CD4-positive, alpha-beta memory T cell (primary cell): ENCODE measurements at places on chromosomes 4 and X.

- no peaks in the 10 kb centered on the region for H3K4me1 ChIP-seq
- H3K27me3 ChIP-seq = no peaks in the 10 kb centered on the region
- no peak for DNase-seq
These were observed 82.4 kb downstream of the PRDM5 start for GRCh38 chr4:120839974-120840751.

DNA sequence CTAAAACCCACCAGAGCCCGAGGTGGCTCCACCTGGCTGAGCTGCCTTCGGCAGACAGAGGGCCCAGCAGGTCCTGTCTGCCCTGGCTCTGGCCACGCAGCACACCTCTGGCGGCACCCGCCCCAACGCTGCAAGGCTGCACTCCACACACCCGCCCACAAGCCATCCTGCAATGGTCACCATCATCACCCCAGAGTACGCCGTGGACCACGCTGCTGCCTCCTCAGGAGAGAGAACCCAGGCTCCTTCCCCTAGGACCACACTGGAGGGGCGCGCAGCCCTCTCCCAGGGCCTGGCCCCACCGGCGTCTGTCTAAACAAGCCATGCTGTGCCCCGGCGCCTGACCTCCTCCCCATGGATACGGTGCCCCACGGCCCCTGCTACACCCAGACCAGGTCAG lies 39.6 kb upstream of the CPLX1 start:
- no peaks in the 10 kb centered on the region for H3K27me3 ChIP-seq
- no peak for DNase-seq
- peaks cover 60% of the 10 kb centered on the region for H3K36me3 ChIP-seq
- no peaks in the 10 kb centered on the region for H3K4me1 ChIP-seq
- no peak overlapping the region for H3K27ac ChIP-seq

GRCh38 chr4:125515016-125515415 lies 200.3 kb downstream of the FAT4 start:
- no peak overlapping the region for H3K4me3 ChIP-seq
- no peaks in the 10 kb centered on the region for H3K27me3 ChIP-seq
- H3K27ac ChIP-seq = no peak overlapping the region
- no peaks in the 10 kb centered on the region for H3K36me3 ChIP-seq
- no peak for DNase-seq
- no peaks in the 10 kb centered on the region for H3K4me1 ChIP-seq

DNA sequence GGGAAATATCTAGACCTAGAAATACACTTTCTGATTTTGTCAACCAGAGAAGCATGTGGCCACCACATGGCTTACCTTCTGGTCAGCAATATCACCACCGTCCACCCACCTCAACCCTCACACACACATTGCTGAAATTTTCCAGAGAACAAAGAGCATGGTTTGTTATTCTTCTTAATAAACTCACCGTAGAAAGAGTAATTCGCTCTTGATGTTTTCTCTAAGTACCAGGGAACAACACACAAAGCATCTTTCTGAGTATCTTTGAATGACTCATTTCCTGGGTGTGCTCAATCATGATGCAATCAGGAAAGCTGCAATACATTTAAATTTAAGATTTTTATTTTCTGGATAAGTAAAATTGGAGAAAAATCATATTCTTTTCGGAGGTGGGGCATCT lies 24.7 kb upstream of the LRAT start:
- H3K4me1 ChIP-seq = no peaks in the 10 kb centered on the region
- H3K27me3 ChIP-seq = no peaks in the 10 kb centered on the region
- no peak for DNase-seq
- no peak overlapping the region for H3K4me3 ChIP-seq
- no peaks in the 10 kb centered on the region for H3K36me3 ChIP-seq

DNA sequence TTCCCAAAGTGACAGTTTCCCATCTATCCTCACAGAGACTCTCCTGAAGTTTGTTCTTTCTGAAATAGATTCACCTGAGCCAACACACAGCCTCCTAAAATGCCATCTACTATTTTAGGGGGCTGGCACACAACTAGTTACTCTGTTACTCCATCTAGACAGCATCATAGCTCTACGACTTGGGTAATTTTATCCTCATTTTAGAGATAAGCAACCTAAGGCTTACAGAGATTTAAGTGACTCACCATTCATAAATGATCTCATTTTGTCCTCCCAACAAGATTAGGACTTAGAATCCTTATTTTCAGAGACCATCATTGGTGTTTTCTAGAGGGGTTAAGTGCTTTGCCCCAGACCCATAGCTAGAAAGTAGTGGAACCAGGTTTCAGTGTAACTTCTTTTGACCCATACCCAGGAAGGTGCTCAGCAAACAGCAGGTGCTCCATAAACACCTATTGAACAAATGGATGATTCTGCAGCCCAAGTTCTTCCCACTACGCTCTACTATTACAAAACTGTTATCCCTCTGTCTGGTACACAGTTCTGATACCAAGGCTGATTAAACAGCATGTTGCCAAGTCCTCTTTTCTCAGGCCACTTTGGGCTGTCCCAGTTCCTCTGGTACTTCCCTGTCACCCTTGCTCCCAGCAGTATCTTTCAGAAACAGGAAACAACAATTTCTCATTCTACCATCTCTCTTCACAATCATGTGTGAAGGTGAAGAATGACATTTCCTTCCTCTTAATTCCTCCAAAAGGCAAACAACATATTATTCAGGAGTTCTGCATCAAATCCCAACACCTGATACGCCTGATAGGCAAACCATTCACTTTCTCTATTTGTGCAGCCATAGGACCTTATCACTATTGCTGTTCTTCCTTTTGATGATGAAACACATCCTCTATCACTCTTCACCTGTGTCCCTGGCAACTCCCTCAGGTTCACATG lies 304.7 kb upstream of the TAPT1 start:
- H3K27me3 ChIP-seq = no peaks in the 10 kb centered on the region
- H3K36me3 ChIP-seq = no peaks in the 10 kb centered on the region
- no peak for DNase-seq
- no peak overlapping the region for H3K27ac ChIP-seq
- no peak overlapping the region for H3K4me3 ChIP-seq

GRCh38 chr4:10106421-10107039 lies 10.1 kb downstream of the WDR1 start:
- DNase-seq = peak; percentile 93
- no peak overlapping the region for H3K4me3 ChIP-seq
- no peaks in the 10 kb centered on the region for H3K27me3 ChIP-seq
- peaks cover 60% of the 10 kb centered on the region for H3K36me3 ChIP-seq
- H3K4me1 ChIP-seq = peaks cover 97% of the 10 kb centered on the region

DNA sequence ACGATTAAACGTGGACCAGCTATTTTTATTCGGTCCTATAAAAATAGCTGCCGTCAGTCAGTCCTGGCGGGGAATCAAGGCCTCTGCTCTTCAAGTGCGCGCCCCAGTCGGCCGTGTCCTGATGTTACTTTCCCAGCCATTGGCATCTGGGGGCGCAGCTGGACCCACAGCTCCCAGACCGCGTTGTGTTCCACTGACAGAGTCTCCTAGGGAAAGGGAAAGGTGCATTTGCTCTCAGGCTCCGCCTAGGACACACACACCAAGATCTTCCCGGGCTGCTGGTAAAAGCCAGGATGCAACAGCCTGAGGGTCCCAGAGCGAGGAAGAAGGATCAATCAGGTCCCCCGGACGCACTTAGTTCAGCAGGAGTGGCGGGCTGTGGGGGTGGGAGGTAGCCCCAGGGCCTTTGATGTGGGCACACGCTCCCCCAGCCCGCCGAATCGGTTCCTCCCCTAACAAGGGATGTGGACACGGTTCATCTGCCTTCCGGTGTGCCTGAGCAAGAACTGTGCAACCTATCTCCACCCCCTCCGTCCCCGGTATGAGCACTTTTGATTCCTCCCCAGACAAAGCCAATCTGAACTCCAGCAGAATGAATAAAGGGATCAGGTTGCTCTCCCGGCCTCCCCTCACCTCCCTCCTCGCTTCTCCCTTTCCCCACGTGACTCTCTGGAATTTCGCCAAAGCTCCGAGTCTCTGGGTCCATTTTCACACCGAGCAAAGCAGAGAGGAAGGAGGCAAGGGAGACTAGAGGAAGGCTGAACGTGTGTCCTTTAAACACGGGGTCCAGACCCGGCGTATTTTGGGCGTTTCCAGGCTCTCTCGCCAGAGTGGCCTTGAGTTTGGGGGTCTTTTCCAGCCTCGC lies 626 bp upstream of the FRAS1 start:
- H3K27ac ChIP-seq = no peak overlapping the region
- H3K4me3 ChIP-seq = peak overlapping the region; percentile 21
- no peak for DNase-seq
- H3K36me3 ChIP-seq = no peaks in the 10 kb centered on the region
- peaks cover 33% of the 10 kb centered on the region for H3K4me1 ChIP-seq
- H3K27me3 ChIP-seq = peaks cover 46% of the 10 kb centered on the region

DNA sequence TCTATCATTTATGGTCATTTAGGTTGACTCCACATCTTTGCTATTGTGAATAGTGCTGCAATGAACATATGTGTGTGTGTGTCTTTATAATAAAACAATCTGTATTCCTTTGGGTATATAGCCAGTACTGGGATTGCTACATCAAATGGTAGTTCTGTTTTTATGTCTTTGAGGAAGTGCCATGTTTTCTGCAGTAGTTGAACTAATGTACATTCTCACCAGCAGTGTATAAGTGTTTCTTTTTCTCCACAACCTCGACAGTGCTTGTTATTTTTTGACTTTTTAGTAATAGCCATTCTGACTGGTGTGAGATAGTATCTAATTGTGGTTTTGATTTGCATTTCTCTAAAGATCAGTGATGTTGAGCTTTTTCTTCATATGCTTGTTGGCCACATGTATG lies 80.5 kb downstream of the ARHGAP6 start:
- DNase-seq = no peak
- H3K4me3 ChIP-seq = no peak overlapping the region
- no peaks in the 10 kb centered on the region for H3K27me3 ChIP-seq
- H3K4me1 ChIP-seq = no peaks in the 10 kb centered on the region
